ENCODE measurements at places on chromosomes 4 and X.

DNA sequence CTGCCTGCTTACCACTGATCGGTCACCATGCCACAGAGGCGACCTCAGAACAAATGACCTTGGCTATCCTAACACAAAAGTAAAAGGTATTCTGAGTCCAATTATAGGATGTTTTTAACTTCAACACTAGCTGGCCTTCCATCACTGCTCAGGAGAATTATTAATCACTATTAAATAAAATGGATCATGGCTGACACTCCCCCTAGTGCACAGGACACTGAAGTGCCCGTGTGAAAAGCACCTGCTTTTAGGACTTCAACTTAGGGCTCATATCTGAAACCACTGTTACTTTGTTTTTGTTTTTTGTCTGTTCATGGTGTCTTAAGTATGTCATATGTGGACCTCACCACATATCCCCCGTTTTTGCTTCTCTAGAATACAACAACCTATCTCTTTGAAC is 33.9 kb downstream of the STX18 start:
- DNase-seq, result no peak

DNA sequence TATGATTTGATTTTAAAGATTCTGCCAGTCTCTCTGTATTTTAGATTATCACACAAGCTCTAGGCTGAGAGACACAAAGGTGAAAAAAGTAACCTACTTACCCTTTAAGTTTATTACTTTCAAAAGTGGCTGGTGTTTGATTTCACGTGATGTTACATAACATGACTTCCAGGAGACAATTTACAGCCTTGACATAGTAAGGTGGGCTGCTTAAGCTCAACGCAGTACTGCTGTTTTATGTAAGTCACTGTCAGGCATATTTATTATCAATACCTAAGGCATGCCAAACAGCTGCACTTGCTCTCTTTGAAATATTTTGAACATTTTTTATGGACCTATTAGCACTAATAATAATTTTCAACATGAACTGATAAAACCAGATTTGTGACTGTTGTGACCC is 451.5 kb upstream of the FAM241A start:
- DNase-seq, result no peak

- no peak for DNase-seq
Measured at GRCh38 chrX:47634871-47635575, 5.3 kb upstream of the CFP start.

DNA sequence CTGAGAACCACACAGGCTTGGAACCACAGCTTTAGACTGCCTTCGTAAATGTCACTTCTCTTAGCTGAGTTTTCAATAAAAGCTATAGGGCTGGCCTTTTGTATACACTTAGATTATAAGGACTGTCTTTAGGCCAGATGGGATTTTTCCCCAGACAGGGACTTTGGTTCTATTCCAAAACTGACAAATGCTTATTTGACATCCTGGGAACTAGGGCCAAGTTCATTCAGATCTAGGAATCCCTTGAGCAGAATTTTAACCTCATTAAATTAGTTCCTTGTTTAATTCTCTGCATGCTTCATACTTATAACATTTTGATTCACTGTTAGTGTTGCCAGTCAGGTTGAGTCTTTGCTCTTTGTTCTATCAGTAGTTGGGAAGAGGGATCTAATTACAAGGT is 23.1 kb downstream of the ZRSR2 start:
- no peak for DNase-seq

DNA sequence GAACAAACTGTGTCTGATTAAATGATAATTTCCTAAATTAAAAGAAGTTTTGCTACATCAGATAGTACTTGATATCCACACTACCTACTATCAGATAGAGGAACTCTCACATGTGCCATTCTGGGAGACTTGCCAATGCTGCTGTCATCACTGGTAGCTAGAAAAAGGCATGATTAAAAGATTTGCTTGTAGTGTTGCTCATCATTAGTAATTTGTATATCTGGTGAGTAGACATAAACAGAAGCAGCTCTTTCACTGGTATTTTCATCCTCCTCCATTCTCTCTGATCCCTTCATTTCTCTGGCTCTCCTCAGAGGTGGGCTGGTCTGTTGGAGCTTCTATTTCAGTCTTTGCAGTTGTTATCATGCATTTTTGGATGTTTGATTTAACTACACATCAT is 56.0 kb downstream of the SPRY1 start:
- no peak for DNase-seq

- DNase-seq, result no peak
Measured at GRCh38 chrX:50107470-50107869, 93.3 kb downstream of the AKAP4 start.

- no peak for DNase-seq
Measured at GRCh38 chr4:157908031-157908430, 264.8 kb downstream of the GASK1B start.

DNA sequence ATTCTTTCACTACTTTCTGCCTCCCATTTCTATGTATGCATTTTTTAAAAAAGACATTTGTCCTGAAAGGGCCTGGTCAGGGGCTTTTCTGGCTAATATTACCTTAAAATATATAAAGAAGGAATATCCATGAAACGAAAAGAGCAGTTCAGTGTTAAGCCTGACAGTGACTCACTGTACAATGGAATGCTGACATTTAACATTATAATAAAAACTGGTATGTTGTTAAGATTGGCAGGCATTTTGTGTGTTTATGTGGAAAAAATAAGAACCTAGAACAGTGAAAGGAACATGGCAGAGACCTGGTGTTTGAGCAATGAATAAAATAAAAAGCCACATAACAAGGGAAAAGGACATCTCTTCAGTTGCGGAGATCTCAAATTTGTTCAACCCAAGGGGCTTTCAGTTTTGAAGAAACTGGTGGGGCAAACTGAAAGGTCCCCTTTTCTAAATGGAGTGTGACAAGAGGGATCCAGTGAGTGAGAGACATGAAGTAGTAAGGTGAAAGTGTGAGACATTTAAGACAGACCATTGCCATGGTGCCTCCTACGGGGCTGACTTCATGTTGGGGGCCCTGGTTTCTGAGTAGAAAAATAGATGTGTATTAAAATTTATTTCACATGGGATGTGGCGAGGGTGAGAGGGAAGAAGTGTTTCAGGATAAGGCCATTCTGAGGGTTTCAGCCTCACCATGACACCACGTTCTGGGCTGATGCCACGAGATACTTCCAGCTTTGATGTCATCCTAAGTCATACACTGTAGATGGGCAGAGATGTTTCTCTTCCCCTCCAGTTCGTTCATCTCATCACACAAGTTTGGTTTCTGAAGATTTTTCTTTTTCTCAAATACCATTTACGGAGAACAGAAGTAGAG is 324.9 kb downstream of the PPP3CA start:
- no peak for DNase-seq

- DNase-seq, result peak; percentile 55
Measured at GRCh38 chr4:183987987-183988392, 82.9 kb downstream of the STOX2 start.

DNA sequence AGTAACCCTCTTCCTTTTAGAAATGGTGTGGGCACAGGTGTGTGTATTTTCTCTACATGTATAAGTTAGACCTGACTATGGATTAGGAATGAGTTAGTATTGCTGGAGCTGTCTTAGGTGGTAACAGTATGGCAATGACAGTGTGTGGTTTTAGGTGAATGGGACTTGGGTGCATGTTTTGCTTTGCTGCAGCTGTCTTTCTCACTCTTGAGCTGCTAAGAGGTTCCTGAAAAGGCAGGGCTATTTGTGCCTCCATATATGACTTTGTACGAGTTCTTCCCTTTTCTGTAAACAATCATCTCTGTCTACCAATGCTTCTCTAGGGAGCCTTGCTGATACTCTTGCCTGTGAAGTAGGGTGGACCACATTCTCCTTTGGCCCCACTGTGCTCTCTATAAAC is 234.8 kb upstream of the HHIP start:
- DNase-seq, result no peak

- DNase-seq, result no peak
Measured at GRCh38 chr4:121057466-121057922, 14.8 kb downstream of the NDNF start.

DNA sequence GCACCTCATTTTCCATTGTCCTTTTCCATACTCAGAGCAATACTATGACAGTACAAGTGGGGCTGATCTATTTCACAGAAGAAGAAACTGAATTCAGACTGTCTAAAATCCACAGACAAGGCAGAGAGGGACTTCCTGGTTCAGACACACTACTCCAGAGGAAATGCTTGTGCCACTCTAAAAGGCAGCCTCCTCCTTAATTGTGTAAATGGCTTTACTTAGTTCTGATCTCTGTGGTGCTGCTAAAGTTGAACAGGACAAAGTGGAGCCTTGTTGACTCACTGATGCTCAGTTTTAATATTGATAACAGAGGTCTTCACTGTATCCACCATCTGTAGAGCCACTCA is 122.4 kb downstream of the KIT start:
- no peak for DNase-seq

DNA sequence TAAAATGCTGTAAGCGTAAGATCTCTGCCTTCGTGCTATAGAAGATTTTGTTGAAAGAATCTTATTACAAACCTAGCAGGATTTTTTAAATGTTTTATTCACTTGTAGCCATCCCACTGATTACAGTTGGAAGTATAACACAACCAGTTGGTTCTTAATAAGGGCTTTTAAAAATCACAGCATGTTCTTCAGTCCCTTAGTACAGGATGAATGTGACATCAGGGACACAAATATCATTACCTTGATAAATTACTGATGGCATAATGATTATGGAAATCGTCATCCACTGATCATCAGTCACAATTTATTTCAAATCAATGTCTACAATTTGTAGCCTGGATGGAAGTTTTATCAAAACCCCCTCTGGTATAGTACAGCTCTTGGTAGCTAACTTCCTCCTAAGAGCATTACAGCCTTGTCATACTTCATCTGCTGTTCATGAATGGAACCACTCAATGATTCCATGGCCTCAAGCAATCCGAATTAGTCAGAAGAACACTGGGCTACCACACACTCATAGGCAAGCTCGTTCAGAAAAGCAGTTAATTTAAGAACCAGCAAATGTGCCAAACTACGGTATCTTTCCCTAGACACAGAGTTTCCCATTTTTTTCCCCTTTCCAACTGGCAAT is 389.2 kb upstream of the TENM3 start:
- DNase-seq, result no peak

- DNase-seq, result no peak
Measured at GRCh38 chrX:56764153-56764974, 35.3 kb downstream of the NBDY start.

GRCh38 chrX:19869193-19869592 is 18.2 kb downstream of the SH3KBP1 start:
- DNase-seq, result no peak

- DNase-seq, result no peak
Measured at GRCh38 chrX:2841537-2841936, 12.8 kb downstream of the GYG2 start.

- no peak for DNase-seq
Measured at GRCh38 chr4:146243141-146243882, 29.0 kb downstream of the REELD1 start.

Data from anterior cingulate cortex (tissue), 58 donors.